ENCODE measurements at places on chromosomes 16 and 17.
A peak's percentile ranks its signal among the peaks of the same experiment; 100 is the strongest.

- DNase-seq = no peak
Observed at GRCh38 chr17:43010667-43011308, 4.2 kb downstream of the IFI35 start.

GRCh38 chr16:81545470-81546250 lies 101.1 kb downstream of the CMIP start:
- peak; percentile 37 for DNase-seq

DNA sequence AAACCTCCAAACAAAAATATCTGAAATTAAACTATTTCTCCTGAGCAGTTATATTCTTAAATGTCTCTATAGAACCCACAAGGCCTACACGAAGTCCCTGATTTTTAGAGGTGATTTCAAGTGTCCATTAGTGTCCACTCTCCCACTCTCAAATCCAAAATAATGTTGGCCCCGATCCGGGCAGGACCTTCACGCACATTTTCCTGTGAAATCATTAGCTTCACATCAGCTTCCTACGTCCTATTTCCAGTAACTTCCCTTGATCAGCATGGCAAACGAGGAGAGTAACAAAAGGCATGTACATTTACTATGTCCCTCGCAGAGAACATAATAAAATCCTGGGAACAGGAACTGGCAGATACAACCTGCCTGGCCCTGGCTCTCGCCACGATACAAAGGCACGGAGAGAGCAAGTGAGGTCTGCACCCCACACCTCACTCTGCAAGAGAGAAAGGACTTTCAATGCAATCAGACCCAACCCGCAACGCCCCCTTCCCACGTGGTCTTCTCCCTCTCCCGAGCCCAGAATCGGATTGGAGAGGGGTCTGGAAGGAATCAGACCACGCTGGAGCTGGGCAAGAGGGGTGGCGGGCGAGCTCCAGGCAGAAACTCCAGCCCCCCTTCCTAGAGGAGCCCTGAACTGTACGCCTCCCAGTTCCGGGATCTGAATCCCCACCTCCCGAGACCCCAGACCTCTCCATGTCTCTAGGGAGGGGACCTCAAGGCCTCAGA lies 17.5 kb upstream of the C17orf78 start:
- DNase-seq = peak; percentile 66

- no peak for DNase-seq
Observed at GRCh38 chr17:28085766-28086165, 43.3 kb downstream of the NLK start.

Measured in aorta (tissue), 5 donors.